ENCODE measurements at places on chromosomes 16 and 17.

DNA sequence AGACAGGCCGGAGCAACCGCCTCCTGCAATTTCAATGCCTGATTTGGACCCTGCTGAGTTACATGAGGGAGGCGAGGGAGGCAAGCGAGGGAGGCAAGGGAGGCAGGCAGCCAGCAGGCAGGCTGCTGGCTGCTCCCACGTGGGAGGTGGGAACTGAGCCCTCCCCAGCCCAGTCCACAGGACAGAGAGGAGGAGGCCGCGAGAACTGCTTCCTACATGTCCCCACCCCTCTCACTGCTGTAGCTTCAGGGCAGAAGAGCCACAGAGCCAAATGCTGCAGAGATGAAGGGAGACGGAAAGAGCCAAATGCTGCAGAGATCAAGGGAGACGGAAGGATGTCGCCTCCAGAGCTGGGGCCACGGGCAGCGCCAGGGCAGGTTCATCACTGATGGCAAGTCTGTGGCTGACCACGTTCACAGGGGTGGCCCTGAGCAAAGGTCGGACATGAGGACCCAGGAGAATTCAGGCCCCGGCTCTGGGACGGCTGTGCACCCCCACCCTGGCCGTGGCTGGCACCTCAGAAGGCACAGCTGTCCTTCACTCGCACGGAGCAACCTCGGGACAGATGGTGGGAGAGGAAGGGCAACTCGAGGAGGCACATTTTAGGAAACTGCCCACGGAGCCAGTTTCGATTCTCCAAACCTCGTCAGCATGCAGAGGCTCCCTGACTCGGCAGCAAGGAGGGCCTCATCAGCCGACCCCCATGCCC, 21.5 kb downstream of the RPH3AL start:
- no peak for DNase-seq

- DNase-seq = no peak
Observed at GRCh38 chr17:31835984-31836383, 23.1 kb downstream of the COPRS start.

- no peak for DNase-seq
Observed at GRCh38 chr17:68646626-68647526, 45.7 kb upstream of the FAM20A start.

DNA sequence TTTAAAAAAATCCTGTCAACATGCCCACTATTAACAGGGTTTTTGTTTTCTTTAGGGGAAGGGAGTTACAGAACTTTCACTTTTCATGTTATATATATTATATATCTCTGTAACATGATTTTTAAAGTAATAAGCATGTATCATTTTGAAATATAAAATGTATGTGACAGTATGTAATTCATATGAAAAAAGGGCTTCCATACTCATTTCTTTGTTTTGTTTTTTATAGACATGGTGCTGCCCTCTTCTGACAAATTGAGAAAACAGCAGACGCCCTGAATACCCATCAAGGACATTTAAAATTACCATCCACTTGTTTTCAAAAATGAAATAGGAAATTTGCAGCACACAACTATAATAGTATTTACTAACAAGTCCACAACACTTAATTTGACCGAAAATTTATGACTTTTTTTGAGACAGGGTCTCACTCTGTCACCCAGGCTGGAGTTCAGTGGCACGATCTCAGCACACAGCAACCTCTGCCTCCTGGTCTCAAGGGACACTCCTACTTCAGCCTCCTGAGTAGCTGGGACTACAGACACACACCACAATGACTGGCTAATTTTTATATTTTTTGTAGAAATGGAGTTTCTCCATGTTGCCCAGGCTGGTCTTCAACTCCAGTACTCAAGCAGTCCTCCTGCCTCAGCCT, 30.4 kb downstream of the CFDP1 start:
- DNase-seq = no peak

- no peak for DNase-seq
Observed at GRCh38 chr17:66535611-66536010, 233.2 kb downstream of the PRKCA start.

GRCh38 chr17:74079537-74080300, 123.8 kb upstream of the RPL38 start:
- no peak for DNase-seq

GRCh38 chr16:20242568-20243255, 84.6 kb downstream of the GP2 start:
- no peak for DNase-seq

DNA sequence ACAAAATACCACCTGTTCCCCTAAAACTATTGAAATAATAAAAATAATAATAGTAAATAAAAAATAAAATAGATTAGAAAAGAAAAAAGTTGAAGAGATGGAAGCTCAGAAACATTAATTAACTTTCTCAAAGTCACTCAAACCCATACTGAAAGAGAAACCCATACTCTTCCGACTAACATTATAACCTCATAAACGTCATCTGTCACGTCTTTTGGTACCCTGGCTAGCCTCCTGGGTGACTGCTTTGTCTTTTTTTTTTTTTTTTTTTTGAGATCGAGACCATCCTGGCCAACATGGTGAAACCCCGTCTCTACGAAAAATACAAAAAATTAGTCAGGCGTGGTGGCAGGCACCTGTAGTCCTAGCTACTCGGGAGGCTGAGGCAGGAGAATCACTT, 7.6 kb downstream of the SLFN12L start:
- no peak for DNase-seq

DNA sequence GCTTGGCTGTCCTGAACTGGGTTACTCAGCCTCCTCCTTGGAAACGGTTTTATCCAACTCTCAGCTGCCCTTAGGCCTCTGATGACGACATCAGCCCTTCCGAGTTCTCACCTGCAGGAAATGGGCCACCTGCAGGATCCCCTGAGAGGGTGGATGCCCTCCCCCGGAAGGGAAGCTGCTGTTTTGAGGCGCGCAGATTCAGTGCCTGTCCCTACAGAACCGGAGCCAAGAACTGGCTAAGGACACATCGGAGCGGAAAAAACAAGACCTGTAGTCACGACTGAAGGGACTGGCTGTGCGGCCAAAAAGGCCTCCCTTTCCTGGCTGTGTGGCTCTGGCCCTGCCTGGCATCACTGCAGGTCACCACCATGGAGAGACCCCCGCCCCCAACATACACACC, 11.7 kb upstream of the C16orf95 start:
- no peak for DNase-seq

GRCh38 chr16:67425580-67425979, 5.3 kb upstream of the HSD11B2 start:
- no peak for DNase-seq

GRCh38 chr16:4677390-4677789, 16.0 kb upstream of the NUDT16L1 start:
- no peak for DNase-seq

DNA sequence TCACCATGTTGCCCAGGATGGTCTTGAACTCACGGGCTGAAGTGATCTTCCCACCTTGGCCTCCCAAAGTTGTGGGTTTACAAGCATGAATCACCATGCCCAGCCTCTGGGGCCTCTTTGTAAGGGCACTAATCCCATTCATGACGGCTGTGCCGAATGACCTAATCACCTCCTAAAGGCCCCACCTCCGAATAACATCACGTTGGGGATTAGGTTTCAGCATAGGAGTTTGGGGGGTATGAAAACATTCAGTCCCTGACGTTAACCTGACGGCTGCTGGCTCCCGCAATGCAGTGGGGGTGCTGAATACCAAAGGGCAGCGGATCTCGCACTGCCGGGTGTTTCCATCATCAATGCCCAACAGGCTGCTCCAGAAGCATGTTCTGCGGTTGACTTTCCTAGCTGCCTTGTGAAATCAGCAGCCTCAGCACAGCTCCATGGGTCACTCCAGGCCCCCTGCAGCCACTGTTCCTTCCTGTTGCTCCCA, 120.8 kb upstream of the SEC14L1 start:
- no peak for DNase-seq

- no peak for DNase-seq
Observed at GRCh38 chr16:57763285-57764005, 27.9 kb downstream of the KATNB1 start.

DNA sequence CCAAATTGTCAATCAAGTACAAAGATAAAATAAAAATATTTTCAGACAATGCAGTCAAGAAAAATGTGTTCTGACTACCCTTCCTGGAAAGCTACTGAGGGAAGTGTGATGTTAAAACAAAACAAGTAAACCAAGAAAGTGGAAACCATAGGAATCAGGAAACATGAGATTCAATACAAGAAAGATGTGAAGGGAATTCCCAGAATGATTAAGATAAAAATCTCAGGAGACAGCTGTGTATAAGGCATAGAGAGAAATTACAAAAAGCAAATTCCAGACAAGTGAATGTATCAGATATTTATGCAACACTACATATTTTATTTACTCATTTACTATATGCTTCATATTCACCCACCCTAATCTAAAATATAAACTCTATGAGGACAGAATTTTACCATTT, 32.2 kb downstream of the TRIM37 start:
- DNase-seq = no peak

- DNase-seq = no peak
Observed at GRCh38 chr16:11949527-11949926, 7.7 kb upstream of the NPIPB2 start.

- no peak for DNase-seq
Observed at GRCh38 chr17:9817086-9817485, 4.8 kb downstream of the GSG1L2 start.

Data from activated CD8-positive, alpha-beta memory T cell treated with anti-CD3 and anti-CD28 coated beads for 1 hour (primary cell).